ENCODE measurements at places on chromosomes 6 and 20.

DNA sequence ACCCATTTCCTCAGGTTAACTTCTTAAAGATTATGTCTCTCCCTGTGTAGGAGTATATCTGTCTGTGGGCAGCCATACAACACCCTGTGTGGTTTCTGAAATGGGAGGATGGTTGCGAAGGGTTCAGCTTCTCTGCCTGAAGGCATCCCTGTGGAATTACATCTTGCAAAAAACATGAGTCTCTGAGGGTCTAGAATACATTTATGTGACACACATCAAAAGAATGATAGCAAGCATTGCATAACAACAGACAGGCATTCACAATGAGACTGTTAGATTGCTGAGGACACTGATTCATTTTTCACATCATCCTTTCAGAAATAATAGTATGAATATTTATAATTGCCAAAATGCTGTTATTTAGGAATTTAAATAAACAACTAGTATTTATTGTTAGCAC, 670.9 kb downstream of the HTR1B start:
- DNase-seq = peak; percentile 73

GRCh38 chr6:125511809-125512396, 210.1 kb upstream of the HDDC2 start:
- DNase-seq = no peak

GRCh38 chr6:155201461-155202226, 62.2 kb upstream of the CLDN20 start:
- DNase-seq = peak; percentile 86

DNA sequence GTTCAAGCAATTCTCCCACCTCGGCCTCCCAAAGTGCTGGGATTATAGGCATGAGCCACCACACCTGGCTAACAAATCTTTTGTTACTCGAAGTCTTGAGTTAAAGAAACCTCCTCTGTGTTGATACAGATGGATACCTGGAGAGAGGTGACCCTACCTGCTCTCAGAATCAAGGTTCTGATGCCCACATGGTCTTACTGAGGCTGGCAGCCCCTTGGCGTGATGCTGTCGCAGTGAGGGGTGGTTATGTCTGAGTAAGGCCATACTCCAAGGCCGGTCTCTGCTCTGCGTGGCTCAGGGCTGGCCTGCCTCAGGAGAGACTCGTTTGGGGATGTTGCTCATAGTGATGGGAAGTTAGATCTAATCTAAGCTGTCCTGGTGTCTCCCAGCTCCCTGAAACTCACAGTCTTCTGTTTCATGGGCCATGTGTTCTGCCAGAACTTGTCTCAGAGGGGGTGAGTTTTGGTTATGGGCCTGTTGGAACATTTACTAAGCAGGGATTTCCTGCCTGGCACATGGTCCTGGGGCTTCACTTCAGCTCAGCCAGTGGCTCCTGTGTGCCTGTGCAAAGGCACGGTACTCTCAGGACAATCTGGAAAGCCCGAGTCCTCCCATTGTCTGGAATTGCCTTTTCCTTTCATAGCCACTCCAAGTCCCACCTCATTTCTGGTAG, 17.5 kb upstream of the TRAF3IP2 start:
- no peak for DNase-seq

DNA sequence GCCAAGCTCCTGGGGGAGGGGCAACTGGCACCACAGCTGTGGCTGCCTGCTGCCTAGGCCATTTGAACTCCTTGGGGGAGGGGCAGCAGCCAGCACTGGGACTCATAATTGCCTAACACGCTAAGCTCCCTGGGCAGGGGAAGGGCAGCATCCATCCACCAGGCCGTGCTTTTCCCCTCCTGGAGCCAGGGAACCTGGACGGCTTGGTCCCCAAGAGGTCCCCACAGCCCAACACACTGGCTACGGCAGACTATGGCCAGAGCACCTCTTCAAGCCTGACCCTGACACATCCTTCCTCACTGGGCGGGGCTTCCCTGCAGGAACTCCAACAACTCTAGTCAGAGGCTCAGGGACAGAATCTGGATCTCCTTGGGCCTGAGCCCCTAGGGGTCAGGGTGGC, 269.4 kb downstream of the RNF144B start:
- no peak for DNase-seq

DNA sequence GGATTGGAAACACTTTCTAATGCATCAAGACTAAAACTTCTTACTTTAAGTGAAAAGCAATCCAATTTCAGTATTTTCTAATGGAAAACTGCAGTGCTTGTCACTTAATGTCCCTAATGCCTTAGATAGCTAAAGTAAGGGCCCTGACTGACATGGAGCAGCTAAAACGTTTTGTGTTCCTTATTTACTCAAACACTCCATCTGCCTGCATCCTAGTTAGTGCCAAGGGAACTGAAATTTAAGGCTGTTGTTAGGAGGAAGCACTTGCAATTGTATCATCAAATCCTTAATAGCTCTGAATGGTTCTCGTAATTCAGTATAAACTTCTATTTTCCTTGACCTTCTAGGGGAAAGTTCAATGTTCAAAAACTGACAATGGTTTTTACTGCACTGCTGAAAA, 127.4 kb downstream of the GJA10 start:
- no peak for DNase-seq

DNA sequence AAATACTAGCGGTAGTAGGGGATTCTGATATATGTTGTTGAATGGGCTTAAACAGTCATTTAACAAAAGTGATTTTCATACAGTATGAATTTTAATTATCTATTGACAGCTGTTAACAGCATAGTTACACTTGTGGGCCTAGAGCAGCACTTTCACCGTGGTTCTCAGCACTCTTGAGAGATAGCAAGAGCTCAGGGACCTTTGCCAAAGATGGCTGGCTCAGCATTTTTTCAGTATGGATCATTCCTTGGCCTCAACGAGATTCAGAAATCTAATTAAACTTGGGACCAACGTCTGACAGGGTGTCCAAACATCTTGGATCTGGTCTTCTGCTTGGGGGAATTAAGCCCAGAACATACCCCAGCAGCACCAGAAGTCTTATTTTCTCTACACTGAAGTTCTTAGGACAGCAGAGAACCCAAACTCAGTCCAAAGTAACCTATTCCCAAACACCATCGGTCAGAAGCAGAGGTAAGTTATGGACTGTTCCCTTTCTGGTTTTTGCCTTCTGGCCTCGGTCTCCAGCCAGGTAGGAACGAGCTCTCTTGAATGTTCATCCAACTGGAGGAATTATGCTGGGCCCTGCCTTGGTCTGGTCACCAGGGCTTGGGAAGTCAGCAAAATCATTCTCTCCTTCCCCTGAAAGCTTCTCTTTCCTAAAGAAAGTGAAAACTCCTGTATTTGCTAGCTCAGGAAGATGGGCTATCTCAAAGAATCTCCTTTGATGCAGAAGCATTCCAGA, 25.7 kb downstream of the PRPH2 start:
- DNase-seq = peak; percentile 33

DNA sequence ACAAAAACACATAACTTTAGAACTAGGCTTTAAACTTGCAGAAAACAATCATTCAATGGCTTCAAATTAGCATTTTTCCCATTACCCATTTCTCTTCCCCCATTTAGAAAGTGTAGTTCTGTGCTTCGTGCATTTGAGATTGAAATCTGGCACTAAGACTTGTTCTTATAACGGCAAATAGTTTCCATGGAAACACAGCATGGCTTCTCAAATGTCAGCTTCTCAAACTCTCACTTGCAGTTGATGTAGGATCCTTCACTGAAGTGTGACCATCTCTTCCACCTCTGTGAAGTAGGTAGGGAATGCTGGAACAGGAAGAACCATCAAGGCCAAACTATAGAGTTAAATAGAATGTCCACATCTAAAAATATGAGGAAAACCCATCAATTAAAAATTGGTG, 52.2 kb downstream of the MANEA start:
- no peak for DNase-seq

- DNase-seq = no peak
Measured at GRCh38 chr6:54698974-54699373, 147.6 kb upstream of the FAM83B start.

- DNase-seq = no peak
Measured at GRCh38 chr6:143369971-143370370, 80.5 kb downstream of the ADAT2 start.

DNA sequence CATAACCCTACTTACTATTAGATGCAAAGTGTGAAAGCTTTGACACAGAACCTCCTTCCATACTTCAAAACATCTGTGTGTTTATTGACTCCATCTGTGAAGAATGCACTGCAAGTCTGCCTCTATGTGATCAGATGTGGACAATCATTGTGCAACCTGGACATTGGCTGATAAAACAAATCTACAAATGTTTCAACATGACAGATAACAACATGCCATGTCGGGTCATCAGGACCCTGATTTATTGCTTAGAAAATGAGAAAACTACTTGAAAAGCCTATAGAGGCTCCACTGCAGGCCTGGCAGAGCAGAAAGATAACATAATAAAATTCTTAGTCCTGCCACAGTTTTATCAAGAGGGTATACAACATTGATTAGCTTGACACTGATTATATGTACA, 1286.4 kb downstream of the GRIK2 start:
- peak; percentile 34 for DNase-seq

GRCh38 chr6:34900321-34901031, 11.4 kb downstream of the ANKS1A start:
- DNase-seq = no peak

- DNase-seq = no peak
Measured at GRCh38 chr6:19157486-19157885, 679.7 kb upstream of the ID4 start.

DNA sequence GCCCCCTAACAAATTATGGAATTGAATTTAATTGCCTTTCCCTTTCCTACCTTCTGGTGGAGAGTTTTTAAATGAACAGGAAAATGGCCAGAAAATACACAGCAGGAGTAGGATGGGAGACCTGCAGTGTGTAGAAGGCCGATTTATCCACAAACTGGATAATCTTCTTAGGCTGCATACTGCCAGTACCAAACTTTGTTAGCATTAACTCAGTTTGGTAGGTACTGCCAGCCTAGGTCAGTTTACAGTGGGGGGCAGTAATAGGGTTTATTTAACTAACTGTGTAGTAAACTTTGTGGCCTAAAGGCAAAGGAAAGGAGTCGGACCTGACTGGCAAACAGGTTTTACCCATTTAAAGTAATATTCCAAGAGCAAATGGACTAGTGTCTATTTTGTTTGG, 4.6 kb downstream of the NCOA3 start:
- no peak for DNase-seq

GRCh38 chr20:19821606-19822005, 63.5 kb downstream of the RIN2 start:
- DNase-seq = no peak

GRCh38 chr6:81937296-81937937, 184.9 kb upstream of the TENT5A start:
- DNase-seq = no peak

DNA sequence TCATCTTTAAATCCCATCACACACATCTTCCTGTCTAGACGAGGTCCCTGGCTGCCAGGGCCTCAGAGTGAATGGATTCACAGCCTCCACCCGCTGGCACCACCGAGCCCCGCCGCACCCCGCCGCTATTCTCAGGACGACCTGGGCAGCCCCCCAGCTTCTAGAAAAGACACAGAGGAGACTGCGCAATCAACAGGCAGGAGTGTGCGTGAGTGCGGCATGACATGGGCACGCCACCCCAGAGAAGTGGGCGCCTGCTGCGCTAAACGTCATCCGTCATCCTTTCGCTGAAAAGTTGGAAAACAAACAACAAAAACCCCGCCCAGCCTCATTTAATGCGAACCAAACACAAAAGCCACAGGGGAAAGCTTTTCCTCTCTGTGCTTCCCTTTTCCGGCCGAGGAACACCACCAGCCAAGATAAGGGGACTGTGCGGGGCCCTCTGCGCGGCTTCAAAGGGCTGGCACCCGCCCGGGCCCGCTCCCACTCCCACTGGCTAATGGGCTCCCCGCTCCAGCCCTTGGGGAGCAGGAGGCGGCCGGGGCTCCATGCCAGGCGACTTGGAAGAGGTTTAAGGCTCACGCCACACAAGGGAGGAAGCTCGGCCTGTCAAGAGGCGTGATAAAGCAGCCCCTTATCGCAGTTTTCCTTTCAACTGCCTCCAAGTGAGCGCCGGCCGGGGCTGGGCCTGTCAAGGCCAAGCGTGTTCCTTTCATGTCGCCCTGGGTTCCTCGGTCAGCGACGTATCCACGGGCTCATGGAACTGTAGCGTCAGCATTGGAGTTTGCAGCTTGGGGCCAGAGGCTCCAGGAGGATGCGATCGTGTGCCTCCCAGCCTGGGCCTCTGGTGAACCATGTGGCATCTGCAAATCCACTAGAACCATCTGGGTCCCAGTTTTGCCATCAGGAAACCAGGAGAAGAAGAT, 50.1 kb downstream of the NFATC2 start:
- peak; percentile 51 for DNase-seq

DNA sequence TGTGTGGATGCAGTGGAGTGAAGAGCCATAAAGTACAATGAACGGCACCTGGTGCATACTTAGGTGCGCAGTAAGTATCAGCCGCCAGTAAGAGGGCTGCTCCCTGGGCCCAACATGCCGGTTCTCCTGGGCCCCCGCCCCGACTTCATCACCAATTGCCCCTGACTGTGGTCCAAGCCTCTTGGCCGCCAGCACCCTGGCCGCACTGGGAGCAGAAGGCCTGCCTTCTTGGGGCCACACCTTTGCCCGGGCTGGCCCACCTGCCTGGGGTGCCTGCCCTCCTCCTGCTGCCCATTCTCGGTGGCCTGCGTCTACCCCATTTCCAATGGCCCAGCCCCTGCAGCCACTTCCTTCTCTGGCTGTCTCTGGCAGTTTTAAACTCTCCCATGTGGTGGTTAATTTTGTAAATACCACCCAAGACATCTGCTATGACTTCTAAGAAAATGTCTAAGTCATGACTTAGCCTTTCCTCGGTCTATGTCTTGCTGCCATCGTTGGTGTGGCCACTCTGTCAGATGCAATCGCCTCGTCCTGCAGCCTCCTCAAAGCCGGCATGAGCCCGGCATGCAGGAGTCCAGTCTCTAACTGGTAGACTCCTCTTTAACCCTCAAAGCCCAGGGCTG, 36.8 kb downstream of the PMEPA1 start:
- no peak for DNase-seq

- DNase-seq = no peak
Measured at GRCh38 chr6:84042603-84043002, 9.0 kb downstream of the MRAP2 start.

GRCh38 chr20:32089637-32090362, 19.7 kb upstream of the TM9SF4 start:
- DNase-seq = no peak

- no peak for DNase-seq
Measured at GRCh38 chr6:157063923-157064322, 259.4 kb downstream of the TMEM242 start.

GRCh38 chr6:20868397-20869096, 334.3 kb downstream of the CDKAL1 start:
- no peak for DNase-seq

- no peak for DNase-seq
Measured at GRCh38 chr6:166728884-166729530, 102.0 kb upstream of the RPS6KA2 start.

Data from amniotic epithelial cell (primary cell).